Urinary bladder (tissue), 4 donors: ENCODE measurements at places on chromosomes 2 and 18. TPM values are rescaled to one million over a fixed set of nuclear protein-coding genes. Genes with fewer than 3 reads are reported as not detected.

Gene CCDC148
- 0.28 TPM for polyA plus RNA-seq

Gene NTSR2
- 0.05 TPM for polyA plus RNA-seq

Gene CPS1
- polyA plus RNA-seq, result 0.98 TPM

Gene RSAD2
- 2.8 TPM for polyA plus RNA-seq

Gene UBXN2A
- 8.6 TPM for polyA plus RNA-seq
